ENCODE measurements at places on chromosomes 7 and 10. TPM values are rescaled to one million over a fixed set of nuclear protein-coding genes. Genes with fewer than 3 reads are reported as not detected.

- DNase-seq: no peak
Observed at GRCh38 chr7:159102681-159103381, 41.8 kb downstream of the VIPR2 start.

DNA sequence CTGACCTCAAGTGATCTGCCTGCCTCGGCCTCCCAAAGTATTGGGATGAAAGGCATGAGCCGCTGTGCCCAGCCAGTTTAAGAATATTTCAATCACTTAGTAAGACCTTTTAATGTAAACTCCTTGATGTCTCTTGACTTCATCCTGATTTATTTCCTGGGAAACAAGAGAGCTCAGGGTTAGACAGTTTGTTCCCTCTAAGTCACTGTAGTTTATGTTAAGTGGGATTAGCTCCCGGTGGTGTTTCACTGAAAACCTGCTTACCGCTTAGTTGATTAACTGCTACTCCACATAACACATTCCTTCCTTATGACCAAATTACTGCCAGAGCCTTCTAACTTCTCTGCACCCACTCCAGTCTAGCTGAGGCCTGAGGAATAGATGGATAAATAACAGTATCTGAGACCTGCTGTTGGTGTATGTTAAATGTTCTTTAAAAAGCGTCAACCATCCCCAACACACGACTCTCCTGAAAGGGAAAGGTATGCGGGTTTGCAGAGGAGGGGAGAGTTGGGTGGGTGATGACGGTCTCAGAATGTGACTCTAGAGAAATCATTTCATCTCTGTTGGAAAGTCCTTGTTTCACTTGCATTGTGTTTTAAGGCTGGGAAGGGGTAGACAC lies 48.7 kb downstream of the CREB3L2 start:
- no peak for DNase-seq

DNA sequence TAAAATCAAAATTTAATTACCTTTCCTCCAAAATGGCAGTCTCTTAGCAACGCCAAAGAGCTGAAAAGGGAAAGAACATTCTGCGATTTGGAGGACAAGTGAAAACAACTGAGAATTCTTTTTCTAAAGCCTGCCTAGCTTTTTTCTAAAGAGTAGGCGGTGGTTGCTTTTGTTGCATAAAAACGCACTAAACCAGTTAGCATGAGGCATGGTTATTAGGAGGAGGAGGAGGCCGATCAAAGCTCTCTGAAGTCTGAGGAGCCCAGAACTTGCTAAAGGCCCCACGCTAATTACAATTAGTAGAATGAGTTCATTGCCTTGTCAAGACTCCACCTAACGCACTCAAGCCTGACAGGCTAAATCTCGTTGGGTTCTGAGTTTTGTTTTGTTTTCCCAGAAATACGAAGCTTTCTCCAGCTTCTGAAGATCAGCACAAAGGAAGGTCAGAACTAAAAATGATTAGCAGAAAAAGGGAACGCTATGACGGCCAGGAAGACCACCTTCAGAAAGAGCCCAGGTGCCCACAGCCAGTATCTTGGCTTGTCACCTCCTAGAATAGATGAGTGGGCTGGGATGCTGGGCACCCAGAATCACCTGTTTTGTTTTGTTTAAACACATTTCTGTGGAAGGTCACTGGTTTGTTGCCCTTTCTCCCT lies 72.0 kb downstream of the FGFR2 start:
- no peak for DNase-seq

- DNase-seq: no peak
Observed at GRCh38 chr7:92075455-92076158, 58.7 kb downstream of the CYP51A1 start.

Gene ADRB1
- total RNA-seq: not detected

Gene ANXA8
- total RNA-seq: not detected

Gene CYP26C1
- total RNA-seq: 0.07 TPM

Gene PKD2L1
- 0.17 TPM for total RNA-seq

DNA sequence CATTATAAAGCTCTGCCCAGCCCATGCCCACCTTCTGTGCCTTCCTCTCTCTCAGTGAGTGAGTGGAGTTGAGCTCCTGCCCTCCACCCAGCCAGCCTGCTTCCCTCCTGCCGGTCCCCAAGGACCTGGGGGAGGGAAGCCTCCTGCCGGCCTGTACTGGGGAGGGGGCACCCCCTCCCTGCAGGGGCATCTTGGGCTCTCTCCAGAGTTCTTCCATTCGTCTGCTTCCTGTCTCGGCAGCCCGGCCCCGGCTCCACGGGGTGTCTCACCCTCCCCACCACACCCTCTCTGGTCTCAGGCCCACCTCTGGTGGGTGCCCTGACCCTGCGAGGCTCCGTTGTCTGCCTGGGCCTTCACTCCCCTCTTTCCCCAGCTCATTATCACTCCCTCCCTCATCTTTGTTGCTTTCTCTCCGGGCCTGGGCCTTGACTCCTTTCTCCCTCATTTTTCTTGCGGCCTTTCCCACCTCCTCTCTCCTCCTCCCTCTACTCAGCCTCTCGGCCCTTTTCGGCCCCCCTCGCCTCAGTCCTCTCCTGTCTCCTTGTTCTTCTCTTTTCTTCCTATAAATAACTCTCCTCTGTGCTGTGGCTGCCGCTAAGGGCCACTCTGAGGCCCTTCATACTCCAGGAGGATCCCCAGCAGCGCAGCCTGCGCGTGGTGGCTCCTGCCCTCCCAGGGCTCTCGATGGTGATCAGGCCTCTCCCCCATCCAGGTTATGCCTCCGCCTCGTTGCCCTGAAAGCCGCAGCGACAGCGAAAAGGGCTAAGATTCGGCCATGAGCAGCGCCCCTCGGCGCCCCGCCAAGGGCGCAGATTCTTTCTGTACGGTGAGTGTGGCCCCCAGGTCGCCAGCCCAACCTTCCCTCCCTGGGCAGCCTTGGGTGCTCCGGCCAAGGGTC lies 2.1 kb downstream of the SLC4A2 start:
- no peak for DNase-seq

DNA sequence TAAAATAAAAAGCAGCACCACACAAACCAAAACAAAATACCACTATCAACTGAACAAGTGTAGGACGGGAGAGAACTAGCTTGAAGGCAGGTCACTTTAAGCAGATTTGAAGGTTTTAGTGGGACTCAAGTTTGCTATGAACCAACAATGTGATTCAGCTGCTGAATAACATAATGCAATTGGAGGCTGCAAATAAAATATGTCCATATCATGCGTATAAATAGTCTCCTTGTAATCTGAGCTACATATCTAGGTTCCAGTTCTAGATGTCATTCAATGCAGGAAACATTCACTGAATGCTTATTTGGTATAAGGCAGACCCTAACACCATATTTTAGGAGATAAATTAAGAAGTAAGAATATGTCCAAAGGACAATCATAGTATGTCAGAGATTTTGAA lies 81.4 kb upstream of the KCNIP2 start:
- DNase-seq: no peak

Gene DHTKD1
- 17.2 TPM for total RNA-seq

DNA sequence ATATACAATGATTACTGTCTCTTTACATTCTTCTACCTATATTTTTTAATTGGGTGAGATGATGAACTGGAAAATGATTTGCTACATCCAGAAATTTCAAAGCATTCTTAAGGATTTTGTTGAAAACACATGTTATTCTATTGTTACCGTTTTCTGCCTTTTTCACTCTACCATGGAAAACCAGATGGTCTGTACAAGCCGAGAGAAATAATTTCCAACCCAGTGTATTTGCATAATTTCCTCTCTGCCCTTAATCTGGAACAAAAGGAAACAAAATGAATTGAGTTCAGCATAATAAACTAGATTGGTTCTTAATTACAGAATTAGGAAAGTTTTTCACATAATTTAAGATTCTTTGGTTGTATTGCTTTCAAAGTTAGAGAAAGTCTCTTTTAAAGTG lies 211.2 kb downstream of the CACNB2 start:
- no peak for DNase-seq

- DNase-seq: no peak
Observed at GRCh38 chr10:44780426-44780825, 130.7 kb upstream of the TMEM72 start.

Gene NSMCE4A
- 78.7 TPM for total RNA-seq

Gene SDHAF3
- 27.8 TPM for total RNA-seq

Gene ZP3
- total RNA-seq: 7.4 TPM

DNA sequence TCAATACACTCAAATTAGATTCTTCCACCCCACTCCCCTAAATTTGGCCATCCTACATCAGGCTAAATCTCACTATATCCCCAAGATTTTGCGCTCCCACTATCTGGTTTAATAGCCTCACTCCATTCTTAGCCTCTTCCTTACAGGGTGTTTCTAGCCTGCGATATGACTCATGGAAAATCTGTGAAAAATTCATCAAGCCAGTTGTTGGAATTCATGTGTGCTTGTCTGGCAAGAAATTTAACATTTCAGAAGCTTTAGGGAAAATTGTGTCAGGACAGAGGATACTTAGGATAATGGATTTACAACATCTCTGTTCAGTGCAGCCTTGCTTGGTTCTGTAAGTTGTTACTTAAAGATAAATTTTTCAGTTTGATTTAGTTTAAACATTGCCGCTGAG lies 1249.9 kb upstream of the AUTS2 start:
- DNase-seq: no peak
